ENCODE measurements at places on chromosomes 12 and 14.

DNA sequence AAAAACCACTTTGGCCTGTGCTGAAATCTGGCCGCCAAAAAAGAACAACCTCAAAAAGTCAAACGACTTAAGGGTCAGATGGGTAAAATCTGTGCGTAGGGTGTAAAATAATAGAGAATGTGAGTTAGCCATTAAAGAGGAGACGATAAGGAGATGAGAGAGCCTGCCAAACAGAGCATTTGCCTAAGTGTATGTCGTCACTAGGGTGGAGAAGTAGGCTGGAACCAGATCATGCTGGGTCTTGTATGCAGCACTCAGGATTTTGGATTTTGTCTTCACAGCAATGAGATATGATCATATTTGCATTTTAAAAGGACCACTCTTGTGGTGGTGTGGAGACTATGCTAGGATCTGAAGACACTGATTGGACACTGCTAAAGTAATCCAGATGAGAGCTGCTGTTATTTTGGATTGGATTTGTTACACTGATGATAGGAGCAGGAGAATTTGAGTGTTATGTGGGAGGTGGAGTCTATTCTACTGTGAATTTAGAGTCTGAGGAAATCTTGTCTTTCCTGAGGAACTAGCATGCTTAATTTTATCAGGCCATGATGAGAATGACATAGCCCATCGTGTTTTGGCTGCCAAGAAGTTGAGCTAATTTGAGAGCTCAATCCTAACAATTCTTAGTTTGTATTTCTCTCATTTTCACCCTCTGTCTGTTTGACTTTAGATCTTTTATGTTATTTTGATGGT lies 24.8 kb upstream of the DBX2 start:
- no peak for DNase-seq

- no peak for DNase-seq
These were observed 187.4 kb upstream of the RASSF8 start for GRCh38 chr12:25771041-25771440.

GRCh38 chr12:46982629-46983392 lies 96.6 kb upstream of the PCED1B start:
- DNase-seq = no peak

DNA sequence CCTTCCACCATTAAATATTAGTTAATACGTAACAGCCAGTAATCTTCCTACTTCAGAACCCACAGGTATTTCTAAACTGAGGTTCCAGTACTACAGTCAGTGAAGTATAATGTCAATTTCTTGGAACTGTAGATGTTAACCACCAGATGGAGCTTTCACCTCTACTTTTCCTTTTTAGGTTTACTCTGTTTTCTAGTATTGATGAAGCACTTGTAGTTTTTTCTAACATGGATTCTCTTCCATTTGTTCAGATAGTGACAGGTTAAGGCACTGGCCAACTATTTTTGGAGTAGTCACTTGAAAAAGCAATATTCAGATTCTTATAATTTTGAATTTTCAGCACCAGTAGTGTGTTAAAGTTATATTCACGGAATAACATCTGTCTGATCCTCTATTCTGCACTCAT lies 4.6 kb upstream of the SEC23A start:
- no peak for DNase-seq

DNA sequence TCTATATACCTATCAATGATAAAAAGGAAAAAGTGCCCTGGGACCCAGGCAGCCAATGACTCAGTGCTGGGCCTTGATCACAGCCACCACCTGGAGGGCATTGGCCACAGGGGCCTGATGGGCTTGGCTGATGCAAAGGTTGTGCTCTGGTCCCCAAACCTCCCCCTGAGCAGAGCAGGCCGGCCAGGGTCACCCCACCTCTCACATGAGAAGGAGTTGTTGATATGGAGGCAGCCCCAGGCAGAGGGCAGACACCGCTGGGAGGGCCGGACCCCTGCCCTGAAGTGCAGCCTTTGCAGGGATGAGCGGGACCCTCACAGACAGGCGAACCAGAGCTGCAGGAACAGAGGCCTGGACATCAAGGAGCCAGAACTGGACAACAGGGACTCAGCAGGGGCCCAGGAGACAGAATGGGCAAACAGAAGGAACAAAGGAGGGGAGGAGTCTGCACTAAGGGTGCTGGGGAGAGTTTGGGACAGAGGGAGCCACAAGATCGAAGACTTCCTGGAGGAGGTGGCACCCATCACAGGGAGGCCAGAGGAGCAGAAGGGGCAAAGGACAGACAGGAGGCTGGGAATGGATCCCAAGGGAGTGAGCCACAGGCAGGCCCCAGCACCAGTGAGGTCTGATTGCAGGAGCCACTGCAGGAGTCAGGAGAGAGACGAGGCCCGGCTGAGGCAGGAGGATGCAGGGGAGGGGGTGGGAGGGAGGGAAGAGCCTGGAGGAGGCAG lies 105.0 kb downstream of the TNFAIP2 start:
- DNase-seq = no peak

GRCh38 chr14:90453401-90453951 lies 56.6 kb downstream of the CALM1 start:
- DNase-seq = no peak

DNA sequence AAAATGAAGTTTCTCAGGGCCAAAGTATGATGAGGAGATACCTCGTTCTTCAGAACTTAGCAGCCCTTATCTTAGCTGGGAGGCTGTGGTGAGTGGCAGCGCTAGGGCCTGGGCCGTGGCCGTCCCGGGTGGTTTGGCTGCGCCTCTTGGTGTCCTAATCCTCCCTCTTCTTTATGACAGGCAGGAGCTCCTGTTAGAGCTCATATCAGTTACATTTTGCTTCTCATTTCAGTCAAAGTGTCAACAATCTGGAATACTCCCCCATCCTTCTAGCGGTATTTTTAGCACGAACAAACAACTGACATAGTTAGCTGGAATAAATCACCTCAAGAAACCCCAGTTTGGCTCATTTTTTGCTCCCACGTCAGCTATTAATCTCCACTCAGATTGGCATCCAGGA lies 188.8 kb downstream of the TTC7B start:
- DNase-seq = no peak

DNA sequence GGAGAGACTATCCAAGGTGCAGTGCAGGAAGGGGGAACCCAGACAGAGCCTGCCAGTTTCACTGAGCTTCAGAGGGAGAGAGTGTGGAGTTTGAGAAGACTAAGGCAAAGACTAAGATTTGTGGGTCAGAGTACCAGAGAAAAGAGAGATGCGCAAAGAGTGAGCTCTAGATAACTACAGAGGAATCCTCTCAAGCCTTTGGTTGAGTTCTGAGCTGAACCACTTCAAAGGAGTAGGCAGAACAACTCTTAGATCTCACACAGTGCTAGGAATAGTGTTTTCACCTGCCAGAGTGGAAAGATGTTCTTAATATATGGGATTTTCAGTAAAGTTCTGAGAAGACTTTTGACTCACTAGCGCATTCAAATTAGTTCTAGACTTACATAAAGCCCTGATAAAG lies 10.7 kb upstream of the M6PR start:
- no peak for DNase-seq

DNA sequence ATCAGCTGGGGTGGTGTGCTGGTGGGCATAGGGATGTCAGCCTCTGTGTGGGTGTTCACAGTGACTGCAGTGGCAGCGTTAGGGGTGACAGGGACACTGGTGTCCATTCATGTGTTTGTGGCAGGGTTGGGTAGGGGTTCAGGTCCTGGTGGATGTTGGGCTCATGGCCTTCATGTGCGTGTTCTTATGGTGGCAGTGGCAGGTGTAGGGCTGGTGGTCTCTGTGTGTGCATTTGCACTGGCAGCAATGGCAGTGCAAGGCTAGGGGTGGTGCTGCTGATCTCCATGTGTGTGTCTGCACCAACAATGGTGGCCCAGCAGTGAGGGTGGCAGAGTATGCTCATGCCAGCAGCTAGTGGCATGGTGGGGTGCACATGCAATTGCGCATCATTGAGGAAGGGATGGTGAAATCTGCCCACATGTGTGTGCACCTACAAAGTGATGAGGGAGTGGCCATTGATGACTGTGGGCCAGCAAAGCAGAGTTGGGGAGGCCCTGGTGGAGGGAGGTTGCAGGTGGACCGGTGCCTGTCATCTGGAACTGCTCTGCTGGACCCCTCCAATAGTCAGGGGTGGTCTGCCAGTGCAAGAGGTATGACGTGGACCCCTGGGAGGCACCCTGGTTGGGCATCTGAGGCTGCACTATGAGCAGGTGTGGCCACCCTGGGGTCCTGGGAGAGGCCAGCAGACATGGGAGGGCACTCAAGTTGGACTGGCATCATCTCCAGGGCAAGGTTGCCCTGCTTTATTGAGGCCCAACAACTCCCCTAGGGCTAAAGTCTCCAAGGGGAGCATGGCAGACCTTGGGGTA lies 182.9 kb downstream of the TTC6 start:
- no peak for DNase-seq

- peak; percentile 2 for DNase-seq
These were observed 1543.5 kb downstream of the AACS start for GRCh38 chr12:126608607-126609175.

GRCh38 chr14:92969871-92970270 lies 46.9 kb downstream of the CHGA start:
- no peak for DNase-seq

GRCh38 chr14:60722107-60722356 lies 2.1 kb downstream of the SIX4 start:
- DNase-seq = no peak

- DNase-seq = peak; percentile 48
These were observed 41.2 kb downstream of the DGLUCY start for GRCh38 chr14:91154851-91155625.

DNA sequence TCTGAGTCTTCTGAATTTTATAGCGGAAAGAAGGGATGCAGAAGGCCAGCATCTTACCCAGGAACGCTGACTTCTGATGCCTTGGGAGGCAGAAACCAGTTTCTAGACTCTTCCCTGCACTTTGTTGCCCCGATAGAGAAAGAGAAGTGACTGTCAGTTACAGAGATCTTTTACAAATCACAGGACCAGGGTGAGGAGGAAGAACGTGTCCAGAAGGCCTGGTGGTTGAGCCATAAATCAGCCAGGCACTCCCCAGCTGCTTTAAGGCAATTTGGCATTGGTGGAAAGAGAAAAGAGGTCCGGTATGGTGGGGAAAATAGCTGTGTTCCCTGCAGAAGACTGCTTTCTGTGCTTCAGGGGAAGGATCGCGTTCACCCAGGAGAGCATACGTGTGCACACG lies 88.7 kb upstream of the KCNA1 start:
- no peak for DNase-seq

DNA sequence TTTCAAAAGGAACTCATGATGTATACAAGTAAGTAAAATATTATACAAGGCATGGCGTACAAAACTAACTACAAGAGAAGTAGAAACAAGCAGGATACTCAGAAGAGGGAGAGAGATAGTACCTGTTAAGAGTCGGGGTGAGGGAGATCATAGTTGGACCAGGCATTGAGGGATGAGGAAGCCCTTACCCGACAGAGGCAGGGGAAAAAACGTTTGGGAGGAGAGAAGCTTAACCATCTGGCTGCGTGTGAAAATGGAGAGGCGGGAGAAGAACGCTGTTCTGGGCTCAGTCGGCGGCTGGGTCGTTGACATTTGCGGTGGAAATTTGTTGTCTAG lies 575 bp upstream of the FMNL3 start:
- no peak for DNase-seq

GRCh38 chr12:56162468-56163290 lies 4.5 kb downstream of the MYL6 start:
- no peak for DNase-seq

DNA sequence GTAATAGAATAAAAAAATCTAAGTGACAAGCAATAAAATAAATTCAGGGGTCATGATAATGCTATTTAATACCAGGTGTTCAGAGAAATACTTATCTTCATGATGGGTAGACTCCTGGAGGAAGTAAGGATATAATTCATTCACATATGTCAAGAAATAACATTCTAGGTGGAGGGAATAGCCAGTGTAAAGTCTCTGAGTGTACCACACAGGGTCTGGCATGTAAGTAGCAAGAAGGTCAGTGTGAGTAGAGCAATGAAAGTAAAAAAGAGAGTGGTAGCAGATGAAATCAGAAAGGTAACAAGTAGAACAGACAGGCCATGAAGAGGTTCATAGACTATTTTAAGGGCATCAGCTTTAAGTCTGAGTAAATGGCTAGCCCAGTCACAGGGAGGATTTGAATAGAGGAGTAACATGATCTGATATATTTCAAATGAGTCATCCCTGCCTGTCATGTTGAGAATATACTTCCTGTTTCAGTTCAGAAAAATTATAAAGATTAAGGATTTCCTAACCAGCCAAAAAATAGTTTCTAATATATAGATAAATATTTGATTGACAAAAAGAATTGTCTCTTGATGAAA lies 519.9 kb downstream of the C12orf50 start:
- DNase-seq = no peak

GRCh38 chr12:1819571-1819970 lies 794 bp upstream of the LRTM2 start:
- DNase-seq = no peak

DNA sequence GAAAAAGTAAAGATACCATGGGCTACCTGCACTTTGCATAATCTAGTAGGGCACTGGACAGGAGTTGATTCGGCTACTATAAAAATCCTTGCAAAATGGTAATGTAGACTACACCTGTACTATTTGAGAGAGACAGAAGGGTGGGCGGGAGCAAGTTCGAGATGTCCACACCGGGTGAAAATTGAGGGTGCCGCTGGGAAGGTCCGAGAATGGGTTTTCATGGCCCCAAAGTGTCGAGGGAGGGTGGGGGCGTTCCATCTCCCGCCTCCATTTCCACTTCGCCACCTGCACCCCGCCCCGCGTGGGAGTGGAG lies 648 bp downstream of the SNX6 start:
- no peak for DNase-seq

DNA sequence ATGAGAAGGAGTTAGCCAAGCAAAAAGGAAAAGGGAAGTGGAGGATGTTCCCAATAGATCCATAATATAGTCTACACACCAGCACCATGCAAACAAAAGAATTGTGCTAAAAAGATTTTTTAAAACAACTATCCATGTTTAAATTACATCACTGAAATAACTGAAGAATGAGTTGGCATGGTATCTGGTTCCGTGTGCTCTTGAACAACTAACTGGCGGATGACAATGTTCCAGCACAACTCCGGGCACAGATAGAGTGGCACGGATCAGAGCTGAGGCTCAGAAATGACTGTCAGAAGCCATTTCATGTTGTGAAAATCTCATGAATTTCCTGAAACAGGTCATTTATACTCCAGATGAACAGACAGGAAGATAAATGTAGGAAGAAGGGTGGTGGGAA lies 153.1 kb downstream of the HMGA2 start:
- DNase-seq = no peak

DNA sequence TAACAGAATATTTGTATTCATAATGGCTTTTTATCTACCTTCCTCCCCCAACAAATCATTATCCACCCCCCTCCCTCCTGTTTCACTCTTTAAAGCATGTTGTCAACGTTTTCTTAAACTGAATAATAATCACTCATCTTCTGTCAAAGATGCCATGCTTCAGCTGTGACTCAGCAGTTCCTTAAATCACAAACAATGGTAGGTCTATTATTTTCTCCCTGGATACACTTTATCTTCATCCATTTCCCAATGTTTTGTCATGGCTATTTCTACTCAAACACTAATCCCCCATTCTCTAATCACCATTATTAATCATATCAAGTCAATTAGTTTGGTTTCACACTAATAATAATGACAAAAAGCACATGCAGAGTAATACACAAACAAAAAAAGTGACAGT lies 6.5 kb downstream of the CLEC12B start:
- DNase-seq = no peak
